ENCODE measurements at places on chromosomes 5 and 9.

- DNase-seq: peak; percentile 16
Measured at GRCh38 chr5:74206579-74207550, 433.7 kb downstream of the ENC1 start.

DNA sequence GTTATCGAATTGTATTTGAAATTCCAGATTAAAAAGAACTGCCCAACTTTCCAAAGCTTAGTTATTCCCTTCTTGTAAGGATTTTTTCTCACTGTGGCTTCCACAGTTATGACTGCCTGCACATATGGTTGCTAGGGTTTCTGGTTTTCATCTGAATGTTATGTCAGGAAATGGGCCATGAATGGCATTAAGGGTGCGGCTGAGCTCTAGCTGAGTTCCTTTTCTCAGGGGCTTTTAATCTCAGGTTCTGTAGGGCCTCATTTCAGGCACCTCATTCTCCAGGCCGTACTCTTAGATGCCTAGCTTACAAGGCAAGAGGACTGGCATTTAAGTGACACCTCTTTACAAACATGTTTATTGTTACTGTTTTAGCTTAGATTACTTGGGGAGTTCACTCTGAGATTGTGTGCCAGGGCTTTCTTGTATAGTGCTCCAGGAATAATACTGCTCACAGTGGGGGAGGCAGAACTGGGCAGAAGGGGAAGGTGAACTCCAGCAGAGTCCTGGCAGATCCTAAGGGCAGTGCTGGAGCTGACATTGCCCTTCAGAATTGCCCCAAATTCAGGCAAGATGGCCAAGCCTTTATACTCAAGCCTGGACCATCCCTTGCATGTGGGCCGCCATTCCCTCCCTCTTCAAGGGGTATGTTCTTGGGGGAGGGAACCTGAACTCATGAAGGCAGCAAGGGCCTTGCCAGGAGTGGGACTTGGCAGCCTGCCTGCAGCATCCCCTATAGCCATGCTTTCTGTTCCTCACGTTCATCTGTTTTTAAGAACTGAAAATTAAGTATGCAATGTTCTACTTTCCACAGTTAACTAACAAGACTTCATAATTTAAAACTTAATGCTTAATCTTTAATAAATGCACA, 111.5 kb downstream of the KDM4C start:
- no peak for DNase-seq

- DNase-seq: no peak
Measured at GRCh38 chr5:59725392-59725767, 168.1 kb downstream of the PDE4D start.

- no peak for DNase-seq
Measured at GRCh38 chr5:174423558-174423957, 300.8 kb upstream of the MSX2 start.

DNA sequence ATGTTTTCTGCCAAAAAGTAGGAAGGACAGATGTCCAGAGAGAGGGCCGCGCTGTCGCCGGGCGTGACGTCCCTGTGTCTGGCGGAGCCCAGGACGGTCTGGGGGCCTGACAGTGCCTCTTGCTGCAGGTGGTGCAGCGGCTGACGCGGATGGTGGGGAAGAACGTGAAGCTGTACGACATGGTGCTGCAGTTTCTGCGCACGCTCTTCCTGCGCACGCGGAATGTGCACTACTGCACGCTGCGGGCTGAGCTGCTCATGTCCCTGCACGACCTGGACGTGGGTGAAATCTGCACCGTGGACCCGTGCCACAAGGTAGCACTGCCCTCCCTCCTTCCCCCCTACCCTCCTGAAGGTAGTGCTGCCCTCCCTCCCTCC, 7.8 kb downstream of the NELFB start:
- no peak for DNase-seq

DNA sequence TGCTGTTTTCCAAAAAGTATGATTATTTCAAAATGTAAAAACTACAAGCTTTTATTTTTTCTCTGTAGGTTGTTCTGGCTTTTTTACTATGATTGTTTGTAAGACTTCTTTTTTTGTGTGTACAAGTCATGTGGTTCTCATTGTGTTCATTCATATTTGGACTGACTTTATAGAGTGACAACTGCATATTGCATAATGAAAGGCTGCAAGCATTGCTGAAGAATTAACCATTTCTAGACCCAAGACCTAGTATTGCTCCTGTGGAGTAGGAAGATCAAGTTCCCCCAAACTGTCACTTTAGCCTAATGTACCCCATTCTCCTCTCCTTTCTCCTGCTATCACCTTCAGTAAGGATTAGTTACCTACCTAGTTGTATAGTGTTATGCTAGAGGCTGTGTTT, 10.0 kb downstream of the MAP1B start:
- DNase-seq: no peak

DNA sequence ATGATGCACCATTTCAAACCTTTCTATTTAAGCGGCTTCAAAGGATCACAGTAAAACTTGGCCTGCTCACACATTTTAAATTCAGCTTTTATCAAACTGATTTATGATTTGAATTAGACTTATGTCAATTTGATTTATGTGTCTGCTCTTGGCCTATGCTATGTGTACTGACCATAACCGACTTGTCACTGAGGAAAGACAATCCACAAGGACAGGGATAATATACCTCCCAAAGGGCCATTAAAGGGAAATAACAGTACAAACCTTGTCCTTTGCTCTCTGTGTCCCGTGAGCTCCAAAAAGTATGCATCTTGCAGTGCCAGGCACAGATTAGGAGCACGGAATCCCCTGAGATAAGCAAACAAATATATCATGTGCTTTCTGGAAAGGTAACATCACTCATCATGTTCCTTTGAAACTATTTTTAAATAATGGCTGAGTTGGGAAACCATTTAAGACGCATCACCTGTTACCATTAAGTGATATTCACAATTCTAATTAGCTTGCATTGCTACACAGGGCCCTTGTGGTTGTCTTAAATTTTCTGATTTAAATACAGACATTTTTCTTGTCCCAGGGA, 31.9 kb upstream of the FTMT start:
- no peak for DNase-seq

DNA sequence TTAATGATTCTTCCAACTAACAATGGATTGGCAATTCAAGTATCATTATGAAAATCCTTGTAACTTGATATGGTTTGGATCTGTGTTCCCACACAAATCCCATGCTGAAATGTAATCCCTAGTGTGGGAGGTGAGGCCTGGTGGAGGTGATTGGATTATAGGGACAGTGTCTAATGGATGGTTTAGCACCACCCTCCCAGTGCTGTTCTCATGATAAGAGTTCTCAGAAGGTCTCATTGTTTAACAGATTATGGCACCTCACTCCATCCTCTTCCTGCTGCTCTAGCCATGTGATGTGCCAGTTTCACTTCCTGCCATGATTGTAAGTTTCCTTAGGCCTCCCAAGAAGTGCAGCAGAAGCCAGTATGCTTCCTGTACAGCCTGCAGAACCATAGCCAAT, 1116.2 kb upstream of the EDIL3 start:
- DNase-seq: no peak

DNA sequence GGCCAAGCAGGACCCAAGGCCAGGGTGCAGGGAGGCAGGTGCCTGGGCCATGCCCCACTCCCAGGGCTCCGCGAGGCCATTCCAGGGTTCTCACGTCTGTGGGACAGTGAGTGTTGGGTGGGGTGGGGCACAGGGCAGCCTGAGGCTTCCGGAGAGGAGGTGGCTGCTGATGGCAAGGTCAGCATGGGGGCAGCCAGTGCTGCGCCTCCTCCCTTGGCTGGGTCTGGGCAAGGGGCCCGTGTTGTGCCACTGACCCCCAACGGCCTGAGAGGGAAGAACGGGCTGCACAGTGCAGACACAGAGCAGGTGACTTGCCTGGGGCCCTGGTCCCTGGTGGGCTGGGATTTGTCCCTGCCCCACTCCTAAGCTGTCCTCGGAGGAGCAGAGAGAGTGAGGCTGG, 82.1 kb downstream of the RXRA start:
- peak; percentile 25 for DNase-seq

DNA sequence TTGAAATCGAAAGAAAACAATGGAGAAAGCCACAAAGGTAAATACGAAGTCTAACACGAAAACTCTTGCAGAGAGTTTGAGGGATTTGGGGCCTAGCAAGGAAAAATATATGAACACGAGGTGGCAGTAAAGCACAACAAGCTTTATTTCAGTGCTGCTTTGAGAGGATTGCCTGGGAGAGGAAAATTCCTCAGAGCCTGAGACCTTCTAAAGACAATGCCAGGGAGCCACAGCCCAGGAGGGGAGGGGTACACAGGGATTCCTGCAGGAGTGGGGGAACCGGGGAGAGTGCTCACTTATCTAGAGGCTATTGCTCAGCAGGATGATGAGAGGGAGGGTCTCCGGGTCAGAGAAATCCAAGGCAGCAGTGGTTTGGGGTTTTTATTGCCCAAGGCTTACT, 134.9 kb upstream of the ADCY2 start:
- no peak for DNase-seq

GRCh38 chr5:99005506-99005905, 76.7 kb upstream of the CHD1 start:
- DNase-seq: no peak

GRCh38 chr5:74895906-74896305, 29.7 kb upstream of the FAM169A start:
- DNase-seq: peak; percentile 35

GRCh38 chr9:88291856-88292255, 96.4 kb upstream of the SPIN1 start:
- DNase-seq: no peak

DNA sequence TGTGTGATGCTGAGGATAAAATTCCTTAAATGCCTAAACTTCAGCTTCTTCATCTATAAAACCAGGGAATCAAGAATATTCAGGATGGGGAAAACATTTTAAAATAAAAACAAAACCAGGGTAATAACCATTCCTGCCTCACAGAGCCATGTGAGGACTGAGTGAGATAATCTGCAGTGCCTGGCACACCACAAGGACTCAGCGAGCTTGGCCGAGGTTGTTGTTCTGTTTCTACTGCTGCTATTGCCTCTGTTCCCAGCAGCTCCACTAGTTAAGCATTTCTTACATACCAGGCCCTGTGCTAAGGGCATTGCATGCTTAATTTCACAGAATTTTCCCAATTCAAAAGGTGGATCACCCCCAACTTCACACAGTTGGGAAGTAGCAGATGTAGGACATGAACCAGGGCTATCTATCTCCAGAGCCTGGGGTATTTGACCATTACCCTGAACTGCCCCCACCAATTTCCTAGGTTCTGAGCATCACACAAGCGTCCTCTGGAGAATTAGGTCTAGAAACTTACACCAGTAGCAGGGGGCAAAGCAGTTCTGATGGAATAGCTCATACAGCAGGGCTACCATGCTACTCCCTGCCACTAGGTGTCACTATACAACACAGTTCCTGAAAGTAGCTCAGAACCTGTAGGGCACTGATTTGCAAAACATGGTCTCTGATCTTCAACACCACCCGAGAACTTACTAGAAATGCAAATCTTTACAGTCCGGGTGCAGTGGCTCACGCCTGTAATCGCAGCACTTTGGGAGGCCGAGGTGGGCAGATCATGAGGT, 74.3 kb downstream of the LRSAM1 start:
- no peak for DNase-seq

DNA sequence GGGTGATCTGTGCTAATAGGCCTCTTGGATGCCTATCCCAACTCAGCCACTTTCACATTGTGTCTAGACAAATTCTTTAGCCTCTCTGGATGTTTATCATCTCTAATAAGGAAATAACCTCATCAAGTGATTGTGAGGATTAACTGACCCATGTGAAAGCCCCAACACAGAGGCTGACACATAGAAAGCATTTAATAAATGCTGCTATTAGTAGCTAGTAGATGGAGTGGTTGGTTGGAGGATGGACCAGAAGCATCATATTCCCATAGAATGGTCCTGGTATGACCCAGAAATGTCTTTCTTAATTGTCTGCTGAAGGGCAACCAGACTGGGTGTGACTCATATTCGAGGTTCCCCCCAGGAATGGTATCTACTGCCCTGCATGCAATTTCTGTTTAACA, 124.4 kb downstream of the PIK3R1 start:
- no peak for DNase-seq

- DNase-seq: no peak
Measured at GRCh38 chr5:6900247-6901227, 187.3 kb downstream of the TENT4A start.

GRCh38 chr9:135055181-135055580, 32.3 kb upstream of the OLFM1 start:
- no peak for DNase-seq

DNA sequence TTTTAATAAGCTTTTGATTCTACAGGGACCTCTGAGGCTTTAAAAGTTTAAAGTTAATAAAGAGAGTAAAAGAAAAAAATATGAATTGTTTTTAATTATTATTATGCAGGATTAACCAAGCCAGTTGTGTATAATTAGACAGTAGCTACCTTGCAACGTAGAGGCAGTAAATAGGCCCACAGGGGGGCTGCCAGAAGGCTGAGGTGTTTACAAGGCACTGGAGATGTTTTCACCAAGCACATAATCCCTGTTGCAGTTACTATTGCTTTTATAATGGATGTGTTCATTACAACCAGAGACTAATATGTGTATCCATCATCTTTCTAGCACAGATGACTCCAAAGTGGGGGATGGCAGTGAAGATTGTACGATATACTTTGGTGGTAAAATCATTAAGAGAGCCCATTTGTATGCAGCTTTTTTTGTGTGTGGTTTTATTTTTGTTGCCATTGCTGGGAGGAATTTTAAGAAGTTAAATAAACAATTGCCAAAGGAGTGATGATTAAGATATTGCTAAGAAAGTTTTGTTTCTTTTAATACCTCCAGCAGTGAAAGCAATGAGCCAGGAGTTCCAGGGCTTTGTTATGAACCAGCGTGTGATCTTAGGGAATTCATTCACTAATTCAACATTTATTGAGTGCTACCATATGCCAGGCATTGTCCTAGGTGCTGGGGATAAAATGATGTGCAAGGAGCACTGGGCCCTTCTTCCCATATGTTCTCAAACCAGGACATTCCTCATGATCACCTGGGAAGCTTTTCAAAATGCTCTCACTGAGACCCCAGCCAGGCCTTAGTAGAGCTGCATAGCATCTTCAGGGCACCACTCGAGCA, 138.7 kb upstream of the EFNA5 start:
- no peak for DNase-seq

DNA sequence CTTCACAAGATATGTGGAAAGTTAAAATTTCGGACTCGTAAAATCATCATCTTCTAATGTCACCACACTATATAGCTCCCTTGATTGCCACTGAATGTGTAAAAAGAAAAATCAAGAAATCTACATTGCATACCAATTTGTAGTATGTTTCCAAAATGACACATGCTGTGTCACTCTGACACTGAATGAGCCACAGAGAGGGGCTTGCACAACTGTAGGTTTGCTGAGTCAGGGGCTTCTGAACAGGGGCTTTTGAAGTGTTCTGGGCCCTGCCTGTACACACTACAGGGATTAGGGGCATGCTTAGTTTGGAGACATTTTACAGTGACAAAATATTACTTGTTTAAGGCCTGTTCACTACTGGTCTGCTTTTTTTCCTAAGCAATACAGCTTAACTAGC, 234.4 kb upstream of the GRAMD2B start:
- no peak for DNase-seq

DNA sequence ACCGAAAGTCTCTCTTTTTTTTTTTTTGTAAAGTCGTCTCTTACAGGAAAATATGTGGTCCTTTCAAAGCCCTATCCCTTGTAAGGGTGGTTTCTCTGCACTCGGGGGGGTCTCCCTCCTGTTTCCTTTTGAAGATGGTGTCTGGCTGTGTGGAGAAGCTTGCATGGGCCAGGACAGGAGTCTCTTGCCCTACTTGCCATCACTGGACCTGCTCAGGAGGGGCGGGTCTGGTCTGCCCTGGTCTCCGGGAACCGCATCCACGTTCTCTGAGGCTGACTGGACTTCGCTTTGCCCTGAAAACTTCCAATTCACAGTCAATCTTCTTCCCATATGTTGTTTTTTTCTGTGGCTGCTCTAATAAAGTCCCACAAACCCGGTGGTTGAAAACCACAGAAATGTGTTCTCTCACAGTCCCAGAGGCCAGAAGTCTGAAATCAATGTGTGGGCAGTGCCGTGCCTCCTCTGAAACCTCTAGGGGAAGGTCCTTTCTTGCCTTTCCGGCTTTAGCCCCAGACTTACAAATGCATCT, 92.9 kb upstream of the IER5L start:
- no peak for DNase-seq
